Psoas muscle (tissue), 8 donors: ENCODE measurements at places on chromosomes 16 and 17. TPM values are rescaled to one million over a fixed set of nuclear protein-coding genes. Genes with fewer than 3 reads are reported as not detected.

AMZ2 gene
- 53.6 TPM for polyA plus RNA-seq

TNFSF13 gene
- polyA plus RNA-seq = 4.3 TPM

TMEM235 gene
- not detected for polyA plus RNA-seq

FAM171A2 gene
- 0.23 TPM for polyA plus RNA-seq

DHRS7C gene
- 95.8 TPM for polyA plus RNA-seq

KRT27 gene
- polyA plus RNA-seq = not detected

EVPLL gene
- polyA plus RNA-seq = not detected

DPEP1 gene
- 0.04 TPM for polyA plus RNA-seq

ARL17A gene
- polyA plus RNA-seq = 2.5 TPM

TPSAB1 gene
- polyA plus RNA-seq = 5.0 TPM
